ENCODE measurements at places on chromosomes 2 and 18. TPM values are rescaled to one million over a fixed set of nuclear protein-coding genes. Genes with fewer than 3 reads are reported as not detected.

The LHCGR gene
- 0.10 TPM for total RNA-seq

The MDH1B gene
- 1.0 TPM for total RNA-seq

The TUBA3E gene
- 60.2 TPM for total RNA-seq

The ARHGAP15 gene
- total RNA-seq, result 4.2 TPM

The RAB27B gene
- 0.10 TPM for total RNA-seq

The PEX13 gene
- total RNA-seq, result 25.7 TPM

The CROCC2 gene
- not detected for total RNA-seq

The KCNG2 gene
- total RNA-seq, result not detected

The POTEC gene
- total RNA-seq, result not detected

The GPR155 gene
- 16.6 TPM for total RNA-seq
